ENCODE measurements at places on chromosomes 7 and 10. TPM values are rescaled to one million over a fixed set of nuclear protein-coding genes. Genes with fewer than 3 reads are reported as not detected.

DNA sequence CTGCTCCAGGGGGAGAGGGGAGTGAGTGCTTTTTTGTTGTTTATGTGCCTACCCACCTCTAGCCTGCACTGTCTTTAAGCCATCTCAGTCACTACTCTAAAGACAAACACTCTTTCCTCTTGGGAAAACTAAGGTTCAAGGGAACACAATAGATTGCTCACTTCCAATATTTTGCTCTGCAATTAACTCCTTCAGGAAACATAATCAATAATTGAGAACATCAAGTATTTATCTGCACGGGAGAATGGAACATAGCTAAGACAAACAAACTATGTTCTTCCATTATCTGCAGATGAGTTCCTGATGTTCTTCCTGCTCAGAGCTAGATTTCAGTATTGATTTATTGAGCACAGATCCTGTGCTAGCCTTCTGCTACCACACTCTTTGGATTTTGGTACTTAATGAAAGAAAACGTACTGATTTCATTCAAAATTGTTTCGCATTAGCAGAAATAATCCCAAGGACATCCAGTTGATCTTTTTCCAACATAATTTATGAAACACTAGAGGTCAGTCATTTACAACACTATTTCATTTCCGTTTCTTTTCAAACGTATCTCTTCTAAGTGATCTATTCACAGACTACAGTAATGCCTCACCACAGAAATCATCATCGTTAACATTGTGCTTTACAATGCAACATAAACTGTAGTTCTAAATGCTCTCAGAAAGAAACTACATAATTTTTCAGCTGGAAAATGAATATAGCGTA is 8.3 kb downstream of the NEBL start:
- DNase-seq: peak; percentile 47

DNA sequence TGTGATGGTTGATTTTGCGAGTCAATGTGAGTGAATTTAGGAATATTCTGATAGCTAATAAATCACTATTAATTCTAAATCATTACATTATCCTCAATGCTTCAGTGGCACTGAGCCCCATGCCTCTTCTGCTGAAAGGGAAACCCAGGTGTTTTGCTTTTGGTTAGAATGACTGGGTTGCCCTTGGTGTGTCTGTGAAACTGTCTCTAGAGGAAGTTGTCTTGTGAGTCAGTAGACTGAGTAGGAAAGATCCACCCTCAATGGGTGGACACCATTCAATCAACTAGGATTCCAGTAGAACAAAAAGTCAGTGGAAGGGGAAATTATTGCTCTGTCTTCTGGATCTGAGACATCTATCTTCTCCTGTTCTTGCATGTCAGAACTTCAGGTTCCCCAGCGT is 472.4 kb downstream of the ANKRD7 start:
- no peak for DNase-seq

- DNase-seq: no peak
Observed at GRCh38 chr10:12980102-12980661, 21.3 kb downstream of the CCDC3 start.

GPER1 gene
- 1.4 TPM for total RNA-seq

FAM171A1 gene
- total RNA-seq: 2.6 TPM

DNA sequence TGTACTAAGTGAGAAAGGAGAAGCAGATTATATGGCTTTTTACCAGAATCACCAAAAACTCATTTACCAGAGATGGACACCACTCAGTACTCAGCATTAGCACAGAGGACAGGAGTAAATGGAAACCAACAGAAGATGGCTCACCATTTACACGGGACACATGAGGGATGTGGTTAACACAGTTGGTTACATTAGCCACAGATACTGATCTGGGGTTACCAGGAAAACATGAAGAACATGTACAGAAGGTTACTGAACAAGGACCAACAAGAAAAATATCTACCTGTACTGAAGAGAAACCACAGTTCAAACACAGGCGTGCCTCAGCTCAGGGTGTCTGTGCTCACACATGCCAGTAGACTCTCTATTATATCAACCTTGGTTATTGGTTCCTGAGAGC is 1285.8 kb upstream of the SORCS1 start:
- DNase-seq: no peak

GRCh38 chr7:66657798-66658197 is 29.1 kb downstream of the KCTD7 start:
- no peak for DNase-seq

PDK4 gene
- not detected for total RNA-seq

PON1 gene
- total RNA-seq: not detected

DNA sequence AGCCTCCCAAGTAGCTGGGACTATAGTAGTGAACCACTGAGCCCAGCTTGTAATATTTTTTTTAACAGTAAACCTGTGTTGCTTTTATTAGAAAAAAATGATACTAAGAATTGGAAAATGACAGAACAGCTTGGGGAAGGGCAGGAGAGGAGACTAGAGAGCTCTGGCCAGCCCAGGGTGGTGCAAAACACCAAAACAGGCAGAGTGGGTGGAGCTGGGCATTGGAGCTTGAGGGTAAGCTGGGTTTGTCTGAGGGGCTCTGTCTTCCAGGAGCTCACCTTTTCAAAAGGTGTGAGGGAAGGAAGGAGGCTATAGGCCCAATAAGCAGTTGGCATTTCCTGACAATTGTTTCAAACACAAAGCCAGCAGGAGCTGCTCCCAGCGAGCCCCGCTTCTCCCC is 75.2 kb upstream of the DUSP5 start:
- DNase-seq: no peak

GRCh38 chr10:111098679-111099437 is 22.0 kb downstream of the ADRA2A start:
- DNase-seq: no peak
